Hematopoietic multipotent progenitor cell (in vitro differentiated cells): ENCODE measurements at places on chromosomes 7 and 10. TPM values are rescaled to one million over a fixed set of nuclear protein-coding genes. Genes with fewer than 3 reads are reported as not detected.

DNA sequence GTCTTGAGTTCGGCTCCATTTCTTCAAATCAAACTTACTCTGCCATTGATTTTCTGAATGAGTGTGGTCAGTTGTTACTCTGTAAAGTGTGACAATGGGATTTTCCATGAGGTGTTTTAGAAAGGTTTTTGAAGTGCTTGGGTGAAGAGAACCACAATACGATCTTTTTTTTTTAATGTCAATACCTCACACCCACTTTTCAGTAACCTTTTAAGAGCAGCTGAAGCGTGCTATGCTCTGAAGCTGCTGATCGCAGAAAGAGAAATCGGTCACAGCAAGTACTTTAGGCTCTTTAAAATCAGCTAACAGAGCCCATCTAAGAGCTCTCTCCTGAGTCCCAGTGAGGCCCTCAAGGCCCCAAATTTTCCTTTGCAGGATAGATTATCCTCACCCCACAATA, 34.4 kb upstream of the YAE1 start:
- DNase-seq: no peak

DNA sequence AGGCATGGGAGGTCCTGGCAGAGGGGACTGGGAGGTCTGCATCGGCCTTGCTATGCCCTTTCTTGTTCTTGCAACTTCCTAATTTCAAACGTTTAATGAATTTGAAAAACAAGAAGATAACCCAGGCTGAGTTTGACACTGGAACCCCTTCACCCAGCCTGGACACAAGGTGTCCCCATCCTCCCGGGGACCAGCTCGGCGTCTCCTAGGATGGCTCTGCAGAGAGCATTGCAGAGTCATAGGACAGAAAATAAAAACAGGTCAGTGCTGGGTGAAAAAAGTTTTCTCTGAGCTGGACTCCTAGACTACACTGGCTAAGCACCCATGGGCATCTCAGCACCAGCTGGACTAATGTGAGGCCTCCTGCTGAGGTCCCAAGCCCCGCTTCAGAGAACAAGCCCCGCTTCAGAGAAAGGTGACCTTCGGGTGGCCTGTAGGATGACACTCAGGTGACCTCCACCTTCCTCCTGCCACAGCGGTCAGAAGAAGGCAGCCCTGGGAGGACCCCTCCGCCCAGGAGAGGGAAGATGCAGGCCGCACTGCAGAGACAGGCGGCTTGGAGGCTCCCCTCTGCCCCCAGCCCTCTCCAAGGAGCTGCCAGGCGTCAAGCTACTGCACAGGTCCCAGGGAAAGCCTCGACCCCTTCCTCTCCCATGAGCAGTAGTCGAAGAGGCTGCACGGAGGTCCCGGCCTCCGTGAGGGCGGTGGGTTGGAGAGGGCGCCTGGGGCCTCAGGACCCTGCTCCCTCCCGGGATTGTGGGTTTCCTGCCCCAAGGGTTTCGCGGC, 9.3 kb upstream of the UNCX start:
- no peak for DNase-seq

DNA sequence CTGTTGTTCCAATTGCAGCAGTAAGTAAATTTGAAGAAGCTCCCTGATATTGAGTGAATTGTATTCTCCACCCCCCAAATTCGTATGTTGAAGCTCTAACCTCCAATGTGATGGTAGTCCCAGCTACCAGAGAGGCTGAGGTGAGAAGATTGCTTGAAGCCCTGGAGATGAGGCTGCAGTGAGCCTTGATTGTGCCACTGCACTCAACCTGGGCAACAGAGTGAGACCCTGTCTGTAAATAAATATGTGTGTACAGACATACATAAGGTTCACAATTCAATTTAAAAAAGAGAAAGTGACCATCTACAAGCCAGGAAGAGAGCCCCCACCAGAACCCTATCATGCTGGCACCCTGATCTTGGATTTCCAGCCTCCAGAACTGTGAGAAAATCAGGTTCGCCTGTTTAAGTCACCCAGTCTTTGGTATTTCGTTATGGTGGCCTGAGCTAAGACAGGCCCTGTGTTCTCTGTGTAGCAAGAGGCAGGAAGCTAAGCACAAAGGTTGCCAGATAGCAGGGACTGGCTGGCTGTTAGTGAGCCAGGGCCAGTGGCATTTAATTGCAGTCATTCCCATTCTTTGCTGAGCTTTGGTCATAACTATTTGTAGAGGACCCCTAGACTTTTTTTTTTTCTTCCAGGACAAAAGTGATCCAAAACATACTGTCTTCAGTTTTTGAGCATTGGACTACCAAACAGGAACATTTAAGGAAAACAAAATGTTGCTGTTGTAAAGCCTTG, 45.6 kb downstream of the AUTS2 start:
- DNase-seq: no peak

DNA sequence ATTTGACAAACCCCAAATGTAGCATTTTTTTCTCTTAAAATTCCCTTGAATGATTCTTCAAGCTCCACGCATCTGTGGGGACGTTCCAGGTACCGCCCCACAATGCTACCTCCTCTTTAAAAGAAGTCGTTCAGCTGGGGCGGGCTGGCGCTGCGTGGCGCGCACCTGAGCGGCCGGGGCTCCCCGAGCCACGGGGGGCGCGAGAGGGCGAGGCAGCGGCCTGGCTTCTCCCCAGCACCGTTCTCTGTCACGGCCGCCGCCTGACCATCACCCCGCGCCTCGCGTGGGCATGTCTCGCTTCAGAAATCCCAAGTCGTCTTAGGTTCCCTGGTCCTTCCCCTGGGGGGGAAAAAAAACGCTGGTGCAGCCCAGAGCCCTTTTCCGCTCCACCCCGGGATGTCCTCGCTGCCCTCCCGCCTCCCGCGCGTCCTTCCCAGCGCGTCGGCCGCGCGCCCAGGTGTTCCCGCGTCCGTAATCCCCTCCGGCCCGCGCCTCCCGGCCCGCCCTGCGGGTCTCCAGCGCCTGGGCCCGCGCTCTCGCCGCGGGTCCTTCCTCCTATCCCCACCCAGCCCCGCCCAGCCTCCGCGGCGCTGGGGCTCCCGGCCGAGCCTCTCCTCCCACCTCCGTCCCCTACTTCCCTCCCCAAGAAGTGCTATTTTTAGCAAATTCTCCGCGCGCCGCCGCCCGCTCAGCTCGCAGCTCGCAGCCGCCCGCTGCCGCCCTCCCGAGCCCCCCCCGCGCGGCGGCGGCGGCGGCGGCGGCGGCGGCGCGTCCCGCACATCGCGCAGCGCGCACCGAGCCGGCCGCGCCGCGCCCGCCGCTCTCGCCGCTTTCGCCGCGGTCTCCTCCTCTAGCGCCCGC, 58.7 kb upstream of the PRPS1L1 start:
- no peak for DNase-seq

DNA sequence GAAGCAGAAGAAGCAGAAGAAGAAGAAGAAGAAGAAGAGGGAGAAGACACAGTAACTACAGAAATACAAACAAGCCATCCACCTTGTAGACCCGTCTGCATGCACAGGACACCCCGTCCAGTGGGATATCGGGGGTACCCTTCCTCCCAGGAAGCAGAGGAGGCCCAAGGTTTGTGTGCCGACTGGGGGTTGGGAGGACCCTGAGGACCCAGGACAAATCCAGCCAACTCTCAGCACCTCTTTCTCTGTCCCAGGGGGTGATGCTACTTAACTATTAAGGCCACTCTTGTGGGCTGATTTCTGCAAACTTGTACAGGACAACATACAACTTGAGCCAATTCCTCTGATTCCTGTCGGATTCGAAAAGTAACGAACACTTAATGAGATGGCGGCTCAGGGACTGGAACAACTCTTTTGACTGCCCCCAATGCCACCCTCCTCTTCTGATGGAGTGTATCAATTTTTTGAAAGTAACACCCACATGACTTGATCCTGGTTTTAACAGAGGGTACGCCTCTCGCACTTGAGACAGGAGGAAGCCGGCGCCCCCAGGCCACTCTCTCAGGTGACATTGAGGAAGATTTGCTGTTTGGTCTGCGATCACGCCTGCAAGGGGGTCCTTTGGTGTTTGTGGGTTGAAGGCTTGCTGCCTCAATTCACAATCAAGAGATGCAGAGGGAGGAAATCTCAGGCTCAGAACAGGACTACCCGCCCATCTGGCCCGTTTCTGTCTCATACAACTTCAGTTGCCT, 192.6 kb downstream of the TNS3 start:
- no peak for DNase-seq

Gene APBB1IP
- total RNA-seq: 30.7 TPM

Gene SAMD9
- total RNA-seq: 8.6 TPM

Gene VPS50
- total RNA-seq: 10.8 TPM

Gene FFAR4
- total RNA-seq: not detected
